Activated CD4-positive, alpha-beta T cell treated with anti-CD3 and anti-CD28 coated beads, Interleukin-2, amount 50 U/mL, for 24 hours (primary cell): ENCODE measurements at places on chromosomes 1 and 21.

DNA sequence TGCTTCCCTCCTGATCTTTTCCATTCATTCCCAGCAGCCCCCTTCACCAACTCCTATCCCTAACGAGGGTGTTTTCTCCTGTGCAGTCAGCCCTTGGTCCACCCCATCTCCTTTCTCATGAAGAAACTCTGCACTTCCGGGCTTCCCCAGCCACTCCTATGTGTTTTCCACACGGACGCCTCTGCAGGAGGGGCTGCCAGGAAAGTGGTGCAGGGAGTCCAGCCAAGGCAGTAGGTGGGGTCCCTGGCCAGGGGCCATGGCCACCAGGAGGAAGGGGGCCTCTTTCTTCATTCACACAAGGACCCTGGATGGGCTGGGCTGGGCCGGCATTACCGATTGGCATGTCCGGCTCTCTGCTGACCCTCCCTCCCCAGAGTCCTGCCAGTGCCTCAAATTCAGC is 72.8 kb upstream of the EFHD2 start:
- DNase-seq = no peak

- no peak for DNase-seq
Observed at GRCh38 chr1:58324558-58324957, 222.0 kb downstream of the OMA1 start.

- no peak for DNase-seq
Observed at GRCh38 chr1:47424336-47424982, 8.4 kb downstream of the FOXE3 start.

GRCh38 chr1:18802231-18802630 is 57.2 kb downstream of the TAS1R2 start:
- DNase-seq = no peak

GRCh38 chr1:53259932-53260331 is 21.6 kb upstream of the MAGOH start:
- no peak for DNase-seq

- no peak for DNase-seq
Observed at GRCh38 chr1:7555391-7556185, 215.5 kb upstream of the VAMP3 start.

- no peak for DNase-seq
Observed at GRCh38 chr1:5660141-5660935, 331.9 kb downstream of the NPHP4 start.

DNA sequence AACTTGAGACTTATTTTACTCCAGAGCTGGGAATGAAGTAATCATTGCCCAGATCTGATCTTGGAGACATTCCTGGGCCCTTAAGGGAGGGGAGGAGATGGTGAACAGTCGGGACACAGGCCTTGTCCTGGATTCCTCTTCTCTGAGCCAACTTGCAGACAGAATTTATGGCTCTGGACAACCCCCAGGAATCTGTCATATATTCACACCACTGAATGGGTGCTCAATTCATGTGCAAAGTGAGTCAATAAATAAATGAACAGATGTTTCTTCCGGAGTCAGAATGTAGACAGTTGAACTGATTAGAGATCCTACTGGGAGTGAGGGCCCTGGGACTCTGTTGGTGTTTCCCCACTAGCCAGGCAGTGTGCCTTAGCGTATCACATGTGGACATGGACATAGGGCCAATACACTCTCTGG is 2.6 kb downstream of the TUFT1 start:
- DNase-seq = no peak

DNA sequence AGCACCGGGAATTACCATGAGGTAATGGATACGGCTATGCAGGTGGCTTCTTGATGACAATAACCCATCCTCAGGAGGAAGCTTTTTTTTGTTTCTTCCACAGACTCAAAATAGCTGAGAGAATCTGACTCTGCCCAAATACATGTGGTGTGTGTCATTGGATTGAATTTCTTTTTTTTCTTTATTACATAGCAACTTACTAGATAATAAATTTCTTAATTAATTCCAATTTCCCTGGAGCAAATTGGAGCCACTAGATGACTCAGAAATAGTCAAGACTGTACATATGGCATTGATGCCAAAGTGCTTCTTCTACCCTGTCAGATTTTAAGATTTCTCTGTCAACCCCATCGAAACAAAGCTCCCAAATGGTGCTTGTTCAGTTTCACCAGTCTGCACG is 42.7 kb downstream of the L1TD1 start:
- no peak for DNase-seq
